H1 (cell line): ENCODE measurements at places on chromosomes 5 and 9. TPM values are rescaled to one million over a fixed set of nuclear protein-coding genes. Genes with fewer than 3 reads are reported as not detected.

- H3K27ac ChIP-seq, result no peak overlapping the region
- H3K27me3 ChIP-seq, result no peaks in the 10 kb centered on the region
- no peak for DNase-seq
- H3K36me3 ChIP-seq, result peaks cover 53% of the 10 kb centered on the region
- no peak overlapping the region for H3K4me3 ChIP-seq
Observed at GRCh38 chr5:154885439-154885838, 27.0 kb downstream of the CNOT8 start.

DNA sequence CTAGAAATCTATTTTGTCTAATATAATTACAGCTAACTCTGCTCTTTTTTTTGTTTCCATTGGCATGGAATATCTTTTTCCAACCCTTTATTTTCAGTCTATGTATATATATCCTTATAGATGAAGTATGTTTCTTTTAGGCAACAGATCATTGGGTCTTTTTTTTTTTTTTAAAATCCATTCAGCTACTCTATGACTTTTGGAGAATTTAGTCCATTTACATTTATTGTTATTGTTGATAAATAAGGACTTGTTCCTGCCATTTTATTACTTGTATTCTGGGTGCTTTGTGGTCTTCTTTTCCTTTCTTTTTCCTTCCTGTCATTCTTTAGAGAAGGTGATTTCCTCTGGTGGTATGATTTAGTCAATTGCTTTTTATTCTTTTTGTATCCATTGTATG lies 296.8 kb downstream of the SMARCA2 start:
- H3K4me3 ChIP-seq, result no peak overlapping the region
- H3K4me1 ChIP-seq, result no peaks in the 10 kb centered on the region
- no peaks in the 10 kb centered on the region for H3K27me3 ChIP-seq
- no peak for DNase-seq

GRCh38 chr5:156376751-156377150 lies 49.8 kb downstream of the SGCD start:
- DNase-seq, result no peak
- no peaks in the 10 kb centered on the region for H3K36me3 ChIP-seq
- H3K27ac ChIP-seq, result no peak overlapping the region

DNA sequence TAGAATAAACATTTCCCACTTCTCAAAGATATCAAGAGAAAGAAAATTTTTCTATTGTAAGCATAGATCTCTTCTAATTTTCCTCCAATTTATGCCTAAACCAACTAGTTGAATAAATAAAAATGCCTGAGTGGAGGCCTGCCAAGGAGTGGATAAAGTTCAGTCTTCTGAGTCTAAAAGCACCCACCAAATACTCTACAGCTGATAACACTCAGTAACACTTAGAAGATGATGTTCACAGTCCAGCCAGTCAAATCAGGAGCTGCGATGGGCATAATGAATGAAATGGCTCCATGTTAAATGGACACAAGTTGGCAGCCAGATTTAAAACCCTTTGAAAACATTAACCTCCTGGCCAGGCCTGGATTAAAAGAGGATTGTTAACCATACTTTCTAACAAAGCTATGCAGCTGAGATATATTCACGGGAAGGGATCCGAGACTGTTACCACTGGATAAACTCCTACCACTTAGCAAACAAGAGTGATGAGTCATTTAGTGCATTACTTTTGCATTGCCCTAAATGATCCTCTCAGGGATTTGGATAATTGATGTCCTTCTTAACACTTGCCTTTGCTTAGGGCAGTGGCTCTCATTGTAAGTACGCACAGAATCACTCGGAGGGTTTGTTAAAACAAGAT lies 63.7 kb upstream of the CCDC112 start:
- no peak for DNase-seq
- no peaks in the 10 kb centered on the region for H3K36me3 ChIP-seq
- H3K27me3 ChIP-seq, result no peaks in the 10 kb centered on the region
- H3K4me1 ChIP-seq, result no peaks in the 10 kb centered on the region
- H3K4me3 ChIP-seq, result no peak overlapping the region
- H3K27ac ChIP-seq, result no peak overlapping the region

DNA sequence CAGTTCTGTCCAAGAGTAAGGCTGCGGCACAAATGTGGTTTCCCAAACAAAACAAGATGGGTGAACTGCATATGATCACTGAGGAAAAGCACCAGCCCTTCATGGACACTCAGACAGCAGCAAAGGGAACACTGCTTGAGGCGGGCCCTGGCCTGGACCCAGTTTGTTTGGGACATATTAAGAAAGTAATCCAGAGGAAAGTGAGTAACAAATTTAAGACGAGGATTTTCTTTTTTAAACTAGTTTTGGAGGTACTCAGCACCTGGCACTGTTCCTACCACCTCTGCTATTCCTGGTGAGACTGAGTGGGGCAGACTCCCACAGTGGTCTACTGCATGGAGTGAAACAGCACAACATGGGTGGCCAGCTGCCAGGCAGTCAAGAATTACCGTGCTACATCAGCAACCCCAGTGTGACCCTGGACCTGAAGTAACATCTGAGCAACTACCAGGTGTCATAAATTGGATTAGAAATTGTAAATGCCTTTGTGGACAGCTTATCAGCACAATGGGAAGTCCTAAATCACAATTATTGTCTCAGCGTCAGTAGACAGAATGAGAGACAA lies 28.5 kb downstream of the P4HA2 start:
- no peak overlapping the region for H3K27ac ChIP-seq
- no peaks in the 10 kb centered on the region for H3K27me3 ChIP-seq
- H3K36me3 ChIP-seq, result no peaks in the 10 kb centered on the region
- DNase-seq, result no peak
- H3K4me3 ChIP-seq, result no peak overlapping the region
- no peaks in the 10 kb centered on the region for H3K4me1 ChIP-seq

DNA sequence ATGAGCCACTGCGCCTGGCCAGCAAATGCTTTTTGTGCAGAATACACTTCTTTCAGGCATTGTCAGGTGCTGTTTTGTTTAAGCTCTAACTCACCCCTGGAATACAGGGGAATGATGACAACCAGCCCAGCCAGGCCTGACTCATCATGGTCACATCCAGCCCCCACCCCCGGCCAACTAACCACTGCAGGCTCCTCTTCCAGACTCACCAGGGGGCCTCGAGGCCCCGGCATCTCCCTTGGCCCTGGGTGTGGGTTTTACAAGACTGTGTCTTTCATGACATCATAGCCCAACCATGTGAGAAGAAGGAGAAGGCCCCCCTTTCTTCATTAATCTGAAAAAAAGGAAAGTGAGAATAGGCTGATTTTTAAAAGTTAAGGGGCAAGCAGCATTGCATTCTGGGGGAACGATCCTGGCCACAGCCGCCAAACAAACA lies 35.5 kb downstream of the OLFML2A start:
- H3K27ac ChIP-seq, result no peak overlapping the region
- H3K27me3 ChIP-seq, result no peaks in the 10 kb centered on the region
- no peaks in the 10 kb centered on the region for H3K36me3 ChIP-seq
- H3K4me3 ChIP-seq, result no peak overlapping the region
- peaks cover 25% of the 10 kb centered on the region for H3K4me1 ChIP-seq

DNA sequence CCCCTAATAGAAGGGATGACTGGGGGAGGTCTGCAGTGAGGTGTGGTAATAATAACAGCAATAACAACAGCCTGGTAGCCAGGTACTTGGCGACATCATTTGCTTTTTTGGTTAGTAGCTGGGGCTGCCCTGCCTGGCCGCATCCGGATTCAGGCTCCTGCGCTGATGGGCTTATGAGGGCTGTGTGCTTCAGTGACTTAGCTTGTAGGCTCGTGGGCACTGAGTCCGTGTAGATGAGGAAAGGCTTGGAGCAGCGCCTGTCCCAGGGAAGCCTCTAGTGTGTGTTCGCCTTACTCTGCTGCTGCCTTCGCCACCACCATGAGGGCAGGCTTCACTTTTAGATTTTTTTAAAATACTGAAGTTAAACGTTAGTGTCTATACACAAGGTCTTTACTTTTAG lies 4.5 kb downstream of the NDUFS6 start:
- no peak overlapping the region for H3K27ac ChIP-seq
- no peaks in the 10 kb centered on the region for H3K27me3 ChIP-seq
- peaks cover 3% of the 10 kb centered on the region; the same call in 1 of the 2 replicates for H3K4me1 ChIP-seq
- peaks cover 64% of the 10 kb centered on the region for H3K36me3 ChIP-seq

- H3K36me3 ChIP-seq, result no peaks in the 10 kb centered on the region
- H3K27ac ChIP-seq, result no peak overlapping the region
- H3K4me3 ChIP-seq, result no peak overlapping the region
- no peak for DNase-seq
Observed at GRCh38 chr5:10990634-10991033, 229.6 kb upstream of the DAP start.

DNA sequence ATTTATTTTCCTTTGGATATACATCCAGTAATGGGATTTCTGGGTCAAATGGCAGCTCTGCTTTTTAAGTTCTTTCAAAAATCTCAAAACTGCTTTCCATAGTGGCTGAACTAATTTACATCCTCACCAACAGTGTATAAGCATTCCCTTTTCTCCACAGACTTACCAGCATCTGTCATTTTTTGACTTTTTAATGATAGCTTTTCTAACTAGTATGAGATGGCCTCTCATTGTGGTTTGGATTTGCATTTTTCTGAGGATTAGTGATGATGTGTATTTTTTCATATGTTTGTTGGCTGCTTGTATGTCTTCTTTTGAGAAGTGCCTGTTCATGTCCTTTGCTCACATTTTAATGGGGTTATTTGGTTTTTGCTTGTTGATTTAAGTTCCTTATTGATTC lies 90.0 kb upstream of the HMHB1 start:
- no peaks in the 10 kb centered on the region for H3K27me3 ChIP-seq
- no peaks in the 10 kb centered on the region for H3K4me1 ChIP-seq
- H3K36me3 ChIP-seq, result no peaks in the 10 kb centered on the region
- no peak overlapping the region for H3K27ac ChIP-seq
- no peak for DNase-seq
- H3K4me3 ChIP-seq, result no peak overlapping the region

The FBLL1 gene
- 30.9 and 38.1 TPM in 2 replicates for polyA plus RNA-seq

The GRXCR2 gene
- not detected in 2 replicates for polyA plus RNA-seq

The NUTM2G gene
- 0.27 and 0.42 TPM in 2 replicates for polyA plus RNA-seq

The LCN1 gene
- polyA plus RNA-seq, result not detected in 2 replicates

The NEK6 gene
- 17.7 and 23.9 TPM in 2 replicates for polyA plus RNA-seq

The IRX2 gene
- polyA plus RNA-seq, result 23.4 and 39.6 TPM in 2 replicates

The SNX30 gene
- 4.0 and 4.3 TPM in 2 replicates for polyA plus RNA-seq

The RNF180 gene
- polyA plus RNA-seq, result 0.38 and 0.39 TPM in 2 replicates

The CCNJL gene
- polyA plus RNA-seq, result 44.7 and 54.7 TPM in 2 replicates

The BTNL3 gene
- polyA plus RNA-seq, result not detected in 2 replicates

The GRAMD2B gene
- polyA plus RNA-seq, result 3.5 and 6.4 TPM in 2 replicates
